Stimulated activated CD4-positive, alpha-beta T cell treated with anti-CD3 and anti-CD28 coated beads, Interleukin-12 subunit alpha, Interleukin-12 subunit beta, amount 100 ng/mL, for 24 hours (primary cell): ENCODE measurements at places on chromosomes 16 and 17.

DNA sequence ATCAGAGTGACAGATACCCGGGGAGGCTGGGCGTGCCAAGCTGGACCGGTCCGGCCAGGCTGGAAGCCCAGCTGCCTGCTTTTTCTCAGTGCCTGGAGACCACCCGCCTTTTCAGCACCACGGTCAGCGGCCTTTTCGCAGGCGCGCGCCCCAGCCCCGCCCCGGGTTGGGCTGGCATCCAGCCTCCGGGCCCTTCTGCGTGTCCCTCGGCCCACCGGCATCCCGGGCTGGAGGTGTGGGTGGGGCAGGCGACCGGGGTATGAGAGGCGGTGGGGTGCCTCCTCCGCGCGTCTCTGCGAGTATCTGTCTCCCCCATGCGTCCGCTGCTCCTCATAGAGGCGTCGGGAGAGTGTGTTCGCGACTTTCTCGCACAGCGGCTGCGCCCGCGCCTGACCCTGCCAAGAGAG is 102.5 kb downstream of the MRM1 start:
- DNase-seq = no peak

DNA sequence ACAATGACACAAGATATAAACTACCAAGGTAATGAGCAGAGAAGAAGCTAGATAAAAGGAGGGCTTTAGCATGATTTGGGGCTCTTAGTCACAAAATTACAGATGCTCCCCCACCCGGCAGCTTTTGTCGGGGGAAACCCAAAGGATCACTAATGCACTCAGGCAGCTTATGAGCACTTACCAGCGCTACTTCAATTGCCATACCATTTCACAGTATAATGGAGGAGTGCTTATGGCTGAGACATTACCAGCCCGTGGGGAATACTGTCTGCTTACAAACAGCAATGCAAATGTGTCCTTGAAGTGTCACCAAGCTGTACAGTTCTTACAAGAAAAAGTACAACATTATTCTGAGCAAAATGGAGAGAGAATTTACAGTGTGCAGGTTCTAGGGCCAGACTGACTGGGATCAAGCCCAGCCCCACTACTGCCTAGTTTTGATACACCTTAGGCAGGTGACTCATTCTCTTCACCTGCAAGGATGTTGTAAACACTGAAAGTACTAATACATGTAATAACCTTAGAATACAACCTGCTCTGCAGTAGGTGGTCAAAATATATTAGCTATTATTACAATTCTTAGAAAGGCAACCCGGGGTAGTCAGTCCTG is 16.3 kb downstream of the ANKFY1 start:
- no peak for DNase-seq

DNA sequence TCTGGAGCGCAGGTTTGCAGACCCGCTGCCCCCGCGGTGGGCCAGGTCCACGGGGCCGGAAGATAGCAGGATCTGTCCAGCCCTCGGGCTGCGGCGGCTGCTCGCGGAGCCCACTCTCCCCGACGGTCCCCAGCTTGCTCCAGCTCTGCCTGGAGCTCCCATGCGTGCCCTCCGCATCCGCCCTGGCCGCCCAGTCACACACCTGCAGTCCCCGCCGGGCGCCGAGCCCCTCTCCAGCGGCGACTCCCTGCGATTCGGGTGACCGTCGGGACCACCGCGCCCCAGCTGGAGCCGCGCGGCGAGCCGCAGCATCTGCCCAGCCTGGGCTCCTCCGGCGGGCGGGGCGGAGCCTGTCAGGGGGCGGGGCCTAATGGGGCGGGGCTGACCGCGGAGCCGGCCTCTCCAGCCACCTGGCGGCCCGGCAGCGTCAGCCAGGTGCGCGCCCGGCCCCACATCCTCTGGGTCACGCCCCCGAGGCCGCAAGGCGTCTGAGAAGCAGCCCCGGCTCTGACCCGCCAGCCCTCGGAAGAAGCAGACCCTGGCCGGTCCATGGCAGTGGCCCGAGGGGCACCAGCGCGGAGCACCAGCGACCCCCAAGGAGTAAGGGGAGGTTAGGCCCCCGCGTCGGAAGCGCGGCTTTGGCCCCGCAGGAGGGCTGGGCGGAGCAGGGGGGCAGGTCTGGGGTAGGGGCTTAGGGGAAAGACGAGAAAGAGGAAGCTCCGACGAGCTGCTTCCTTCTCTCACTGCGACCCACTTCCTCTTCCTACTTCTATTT is at the start of gene PIK3R5:
Gene PIK3R5, minus strand, starts transcription at position 314 of the 775 bp plus-strand sequence. CDS start 54,213 bp downstream, outside the sequence.
- peak; percentile 60 for DNase-seq

GRCh38 chr17:76079956-76080767 is 1.2 kb downstream of the ZACN start:
- DNase-seq = no peak

DNA sequence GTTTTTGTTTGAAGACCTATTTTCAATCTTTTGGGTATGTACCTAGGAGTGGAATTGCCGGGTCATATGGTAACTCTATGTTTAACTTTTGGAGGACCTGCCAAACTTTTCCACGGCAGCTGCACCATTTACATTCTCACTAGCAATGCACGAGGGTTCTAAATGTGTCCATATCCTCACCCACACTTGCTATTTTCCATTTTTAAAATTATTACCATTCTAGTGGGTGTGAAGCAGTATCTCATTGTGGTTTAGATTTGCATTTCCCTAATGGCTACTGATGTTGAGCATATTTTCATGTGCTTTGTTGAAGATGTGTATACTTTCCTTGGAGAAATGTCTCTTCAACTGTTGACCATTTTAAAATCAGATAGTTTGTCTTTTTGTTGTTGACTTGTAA is 60.3 kb upstream of the HAPSTR1 start:
- DNase-seq = no peak

DNA sequence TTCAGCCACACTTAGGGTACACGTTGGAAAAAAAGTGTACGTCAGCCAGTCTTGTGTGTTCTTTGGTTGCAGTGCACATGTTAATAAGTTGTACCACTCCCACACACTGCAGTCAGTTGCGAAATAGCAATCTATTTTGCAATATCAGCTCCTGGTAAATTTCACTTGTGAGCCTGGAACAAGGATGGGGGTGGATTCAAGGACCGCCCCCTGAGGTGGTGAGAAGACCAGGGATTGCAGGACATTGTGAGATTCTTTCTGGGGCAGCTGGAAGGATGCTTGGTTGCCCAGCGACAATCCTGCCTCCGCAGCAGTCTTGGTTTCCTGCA is 78.6 kb upstream of the ZFHX3 start:
- DNase-seq = no peak

GRCh38 chr16:83470416-83470815 is 337.4 kb upstream of the HSBP1 start:
- DNase-seq = no peak

DNA sequence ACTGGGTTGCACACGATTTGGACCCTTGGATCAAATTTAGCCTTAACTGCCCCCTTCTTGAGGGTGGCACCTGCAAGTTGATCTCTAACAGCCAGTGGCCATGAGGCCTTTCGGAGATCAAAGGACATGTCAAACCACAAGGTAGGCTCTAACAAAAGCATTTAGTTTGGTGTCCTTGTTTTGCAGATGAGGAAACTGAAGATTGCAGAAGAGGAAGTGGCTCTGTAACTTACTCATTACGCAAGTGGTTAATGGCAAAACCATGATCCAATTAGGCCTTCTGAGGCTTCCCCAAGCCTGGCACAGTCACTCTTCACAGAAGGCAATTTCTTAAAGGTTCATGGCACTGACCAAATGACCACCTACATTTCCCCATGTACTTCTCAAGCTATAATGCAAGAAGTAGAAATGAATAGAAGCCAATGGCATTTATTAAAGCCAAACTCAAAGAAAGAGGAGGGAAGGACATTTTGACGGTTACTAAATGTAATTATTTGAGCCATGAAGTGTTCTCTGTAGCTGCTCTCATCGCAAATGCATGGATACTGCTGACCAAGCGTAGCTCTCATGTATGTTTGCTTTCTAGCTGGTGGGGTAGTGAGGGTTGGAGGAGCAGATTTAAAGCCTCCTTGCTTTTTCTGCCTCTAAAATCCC is 32.8 kb upstream of the ABCC12 start:
- no peak for DNase-seq

DNA sequence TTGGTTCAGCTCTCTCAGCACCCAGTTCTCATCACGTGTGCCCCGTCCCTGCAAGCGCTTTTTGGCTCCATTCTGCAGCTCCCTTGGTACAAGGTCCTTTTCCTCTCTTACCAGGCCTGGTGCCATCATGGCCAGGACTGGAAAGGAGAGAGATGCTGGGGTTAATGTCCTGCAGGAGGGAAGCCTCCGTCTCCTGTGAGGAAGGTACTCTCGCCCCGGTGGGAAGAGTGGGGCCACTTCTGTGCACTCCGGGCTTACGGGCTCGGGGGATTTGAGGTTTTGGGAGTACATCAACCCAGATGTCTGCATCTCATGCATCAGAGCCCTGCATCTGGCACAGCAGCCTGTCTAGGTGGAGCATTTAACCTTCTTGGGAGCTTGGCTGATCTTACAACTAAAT is 10.1 kb downstream of the CTRB2 start:
- DNase-seq = no peak

GRCh38 chr17:3911271-3912053 is 4.8 kb downstream of the P2RX1 start:
- peak; percentile 65 for DNase-seq

- DNase-seq = no peak
Observed at GRCh38 chr17:14670861-14671260, 370.0 kb downstream of the HS3ST3B1 start.

GRCh38 chr17:42584880-42585279 is 7.4 kb upstream of the PSMC3IP start:
- no peak for DNase-seq

GRCh38 chr17:54900457-54901229 is at the start of gene TOM1L1:
Gene TOM1L1, plus strand, starts transcription at chr17:54900852. Its CDS starts 14 bp downstream, at chr17:54900866.
- DNase-seq = peak; percentile 33

GRCh38 chr16:69365901-69366300 is 14.3 kb upstream of the TMED6 start:
- DNase-seq = no peak

- DNase-seq = no peak
Observed at GRCh38 chr16:5512014-5512413, 414.4 kb upstream of the EEF2KMT start.

- DNase-seq = no peak
Observed at GRCh38 chr16:57781741-57782606, 20.3 kb downstream of the KIFC3 start.

- DNase-seq = no peak
Observed at GRCh38 chr17:12509801-12510200, 155.9 kb upstream of the MYOCD start.

- no peak for DNase-seq
Observed at GRCh38 chr17:55587608-55588139, 76.4 kb upstream of the SMIM36 start.

- no peak for DNase-seq
Observed at GRCh38 chr16:29789775-29790182, 772 bp upstream of the KIF22 start.

GRCh38 chr17:79513820-79514535 is 96.9 kb downstream of the RBFOX3 start:
- DNase-seq = no peak

GRCh38 chr17:28946239-28946638 is 5.1 kb downstream of the PHF12 start:
- DNase-seq = no peak

DNA sequence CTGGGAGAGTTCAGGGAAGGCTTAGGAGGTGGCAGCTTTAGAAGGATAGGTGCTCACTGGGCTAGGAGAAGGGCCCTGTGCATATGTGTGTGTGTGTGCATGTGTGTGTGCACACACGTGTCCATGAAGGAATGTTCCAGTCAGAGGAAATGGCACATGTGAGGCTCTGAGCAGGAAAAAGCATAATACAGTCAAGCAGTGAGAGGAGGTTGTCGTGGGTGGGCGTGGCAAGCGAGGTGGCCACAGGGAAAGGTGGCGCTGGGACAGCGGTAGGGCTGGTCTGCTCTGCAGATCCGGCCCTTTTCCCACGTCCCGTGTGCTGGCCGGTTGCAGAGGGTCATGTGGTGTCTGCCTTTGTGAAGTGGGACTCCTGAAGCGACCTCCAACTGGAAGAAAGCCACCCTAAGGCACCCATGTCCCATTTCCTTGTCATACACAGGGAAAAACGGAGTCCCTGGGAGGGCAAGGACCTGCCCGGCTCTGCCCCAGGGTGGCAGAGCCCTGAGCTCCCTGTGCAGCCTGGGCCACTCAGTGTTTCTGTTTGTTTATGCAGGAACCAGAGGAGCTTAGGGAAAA is 40.1 kb downstream of the NT5M start:
- DNase-seq = no peak

- DNase-seq = no peak
Observed at GRCh38 chr16:50596762-50597450, 48.7 kb downstream of the NKD1 start.

GRCh38 chr17:63425483-63425882 is 20.6 kb downstream of the CYB561 start:
- DNase-seq = peak; percentile 38

- DNase-seq = no peak
Observed at GRCh38 chr17:61783556-61784304, 79.6 kb downstream of the BRIP1 start.

DNA sequence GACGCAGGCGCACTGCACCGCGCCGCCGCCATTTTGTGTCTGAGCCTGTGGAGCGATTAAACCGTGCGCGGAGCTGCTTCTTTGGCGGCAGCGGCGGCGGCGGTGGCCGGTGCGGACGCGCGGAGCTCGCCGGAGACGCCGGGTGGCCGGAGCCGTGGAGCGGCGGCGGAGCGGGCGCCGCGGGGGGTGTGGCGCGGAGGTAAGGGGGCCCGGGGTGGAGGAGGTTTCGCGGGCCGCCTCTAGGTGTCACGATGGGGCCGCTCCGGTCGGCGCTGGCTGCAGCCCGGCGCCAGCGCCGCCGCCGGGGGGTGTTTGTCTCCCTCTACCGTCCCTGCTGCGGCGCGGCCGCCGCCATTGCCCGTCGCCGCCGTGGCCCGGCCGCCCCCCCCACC is at the start of gene CTCF:
Gene CTCF, plus strand, starts transcription at position 1 of the 392 bp plus-strand sequence. CDS start 48,307 bp downstream, outside the sequence.
- DNase-seq = no peak

- no peak for DNase-seq
Observed at GRCh38 chr17:73562896-73563295, 81.3 kb downstream of the SDK2 start.

DNA sequence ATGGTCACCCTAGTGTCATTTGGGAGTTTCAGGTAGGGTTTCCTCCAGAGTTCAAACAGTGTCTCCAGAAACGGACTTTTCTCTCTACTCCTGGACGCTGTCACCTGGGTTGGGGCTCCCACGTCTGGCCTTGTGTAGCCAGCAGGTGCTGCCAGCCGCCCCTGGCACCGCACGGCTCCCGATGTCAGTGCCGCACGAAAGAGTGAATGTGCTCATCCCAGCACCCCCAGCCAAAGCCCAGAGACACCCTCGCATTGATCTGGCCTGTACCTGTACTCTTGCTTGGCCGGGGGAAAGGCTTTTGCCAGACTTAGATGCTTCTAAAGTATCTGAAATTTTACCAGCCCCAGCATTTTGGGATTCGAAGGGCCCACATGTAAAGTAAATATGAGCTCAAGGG is 351.9 kb downstream of the C16orf95 start:
- DNase-seq = no peak

- no peak for DNase-seq
Observed at GRCh38 chr16:75272097-75272551, 20.7 kb upstream of the BCAR1 start.
